Activated T-cell treated with anti-CD3 and anti-CD28 coated beads, Interleukin-2, amount 50 U/mL, for 24 hours (primary cell): ENCODE measurements at places on chromosomes 7 and 10.

DNA sequence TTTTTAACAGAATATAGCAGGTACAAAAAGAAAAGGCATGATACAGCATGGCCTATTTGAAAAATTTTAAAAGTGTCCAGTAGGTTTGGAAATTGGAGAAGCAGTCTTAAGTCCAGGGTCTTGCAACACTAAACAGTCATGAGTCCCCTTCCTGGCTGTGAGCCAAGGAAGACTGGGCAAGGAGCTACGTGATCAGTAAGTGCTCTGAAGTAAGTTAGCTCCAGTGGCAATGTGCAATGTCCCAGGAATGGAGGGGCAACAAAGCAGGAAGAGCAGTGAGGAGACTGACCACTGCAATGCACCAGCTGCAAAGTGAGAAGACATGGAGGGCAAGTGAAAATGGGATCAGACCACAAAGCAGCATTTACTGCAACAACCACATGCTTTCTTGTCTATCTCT, 72.9 kb upstream of the GRID1 start:
- no peak for DNase-seq

GRCh38 chr10:92156874-92157773, 133.8 kb downstream of the CPEB3 start:
- no peak for DNase-seq

DNA sequence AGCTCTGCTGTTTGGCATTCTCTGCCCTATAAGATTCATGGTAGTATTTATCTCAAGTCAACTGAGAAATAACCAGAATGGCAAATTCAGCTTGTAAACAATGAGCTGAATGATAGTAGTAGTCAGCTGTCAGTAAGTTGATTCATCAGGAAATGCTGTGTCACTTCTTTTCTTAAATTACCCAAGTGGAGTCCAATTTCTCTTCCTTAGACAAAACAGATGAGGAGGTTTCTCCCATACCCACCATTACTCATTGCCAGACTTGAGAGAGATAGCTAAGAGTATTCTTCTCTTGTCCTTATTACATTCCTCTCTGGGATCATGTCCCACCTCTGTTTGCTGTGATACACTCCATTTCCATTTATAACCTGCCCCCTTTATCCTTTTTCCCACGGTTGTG, 159.8 kb upstream of the STEAP1 start:
- no peak for DNase-seq

GRCh38 chr10:11288302-11288701, 270.6 kb downstream of the CELF2 start:
- DNase-seq: no peak
